Activated CD8-positive, alpha-beta memory T cell treated with anti-CD3 and anti-CD28 coated beads for 24 hours (primary cell): ENCODE measurements at places on chromosomes 12 and 14.

DNA sequence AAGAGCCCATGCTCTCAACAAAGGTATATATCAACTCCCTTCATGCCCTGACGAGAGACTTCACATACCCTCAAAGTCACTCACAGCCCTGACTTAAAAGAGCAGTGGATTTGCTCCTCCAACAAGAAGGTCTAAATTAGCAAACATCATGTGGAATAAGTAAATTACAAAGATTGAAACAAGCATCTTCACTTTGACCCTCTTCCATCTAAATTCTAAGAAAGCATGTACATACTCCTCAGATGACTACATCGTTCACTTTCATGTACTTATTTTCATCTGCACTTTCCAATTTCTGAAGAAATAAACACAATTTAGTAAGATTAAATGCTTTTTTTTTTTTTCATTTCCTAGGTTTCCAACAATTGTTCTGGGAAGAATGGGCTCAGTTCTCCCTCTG is 38.6 kb upstream of the KRR1 start:
- DNase-seq: no peak

GRCh38 chr12:70736351-70737133 is 99.3 kb upstream of the PTPRB start:
- no peak for DNase-seq

DNA sequence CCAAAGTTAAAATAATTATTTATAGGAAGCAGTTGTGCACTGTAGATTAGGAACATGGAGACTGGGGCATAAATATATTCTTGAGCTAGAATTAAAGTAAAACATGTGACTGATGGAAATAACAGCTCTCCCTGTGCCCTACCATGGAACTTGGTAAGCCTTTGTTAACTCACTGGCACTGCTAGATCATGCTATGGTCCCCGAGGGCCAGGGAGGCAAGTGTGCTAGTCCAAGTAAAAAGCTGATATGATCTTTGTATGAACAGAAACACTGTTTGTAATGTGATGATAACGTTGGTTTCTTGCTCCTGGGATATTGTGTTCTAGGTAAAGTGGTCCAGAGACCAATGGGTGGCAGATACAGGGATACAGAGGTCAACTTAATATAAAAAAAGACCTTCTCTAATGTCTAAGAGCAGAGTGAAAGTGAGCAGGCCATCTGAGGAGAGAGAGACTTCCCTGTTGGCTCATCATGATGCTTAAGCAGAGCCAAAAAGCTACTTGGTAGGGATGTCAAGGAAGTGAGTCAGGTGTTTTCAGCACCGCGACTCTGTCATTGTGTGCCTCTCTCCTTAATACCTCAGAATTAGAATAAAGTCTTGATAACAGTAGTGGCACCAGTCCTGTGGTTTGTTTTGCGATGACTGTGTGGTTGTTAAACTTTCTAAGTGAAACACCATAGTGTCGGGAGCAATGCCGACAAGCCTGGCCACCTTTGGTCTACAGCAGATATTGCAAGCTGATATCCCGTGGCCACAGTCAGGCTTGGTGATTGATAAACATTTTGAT is 27.6 kb downstream of the BICD1 start:
- peak; percentile 67 for DNase-seq

DNA sequence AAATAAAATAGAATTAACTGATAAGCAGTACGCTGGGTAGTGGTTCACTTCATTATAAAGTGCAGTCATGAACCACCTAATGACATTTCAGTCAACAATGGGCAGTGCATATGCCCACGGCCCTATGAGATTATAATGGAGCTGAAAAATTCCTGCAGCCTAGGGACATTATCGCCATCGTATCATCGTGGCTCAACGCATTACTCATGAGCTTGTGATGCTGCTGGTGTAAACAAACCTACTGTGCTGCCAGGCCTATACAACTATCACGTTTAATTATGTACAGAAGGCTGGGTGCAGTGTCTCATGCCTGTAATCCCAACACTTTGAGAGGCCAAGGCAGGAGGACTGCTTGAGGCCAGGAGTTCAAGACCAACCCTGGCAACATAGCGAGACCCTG is 62.3 kb upstream of the TMEM263 start:
- no peak for DNase-seq
